RPMI8226 (cell line): ENCODE measurements at places on chromosomes 1 and 21.
A peak's percentile ranks its signal among the peaks of the same experiment; 100 is the strongest.

- no peak for DNase-seq
These were observed 234.8 kb upstream of the FMN2 start for GRCh38 chr1:239856924-239857323.

GRCh38 chr1:101250222-101250621 lies 13.4 kb downstream of the S1PR1 start:
- DNase-seq = no peak

DNA sequence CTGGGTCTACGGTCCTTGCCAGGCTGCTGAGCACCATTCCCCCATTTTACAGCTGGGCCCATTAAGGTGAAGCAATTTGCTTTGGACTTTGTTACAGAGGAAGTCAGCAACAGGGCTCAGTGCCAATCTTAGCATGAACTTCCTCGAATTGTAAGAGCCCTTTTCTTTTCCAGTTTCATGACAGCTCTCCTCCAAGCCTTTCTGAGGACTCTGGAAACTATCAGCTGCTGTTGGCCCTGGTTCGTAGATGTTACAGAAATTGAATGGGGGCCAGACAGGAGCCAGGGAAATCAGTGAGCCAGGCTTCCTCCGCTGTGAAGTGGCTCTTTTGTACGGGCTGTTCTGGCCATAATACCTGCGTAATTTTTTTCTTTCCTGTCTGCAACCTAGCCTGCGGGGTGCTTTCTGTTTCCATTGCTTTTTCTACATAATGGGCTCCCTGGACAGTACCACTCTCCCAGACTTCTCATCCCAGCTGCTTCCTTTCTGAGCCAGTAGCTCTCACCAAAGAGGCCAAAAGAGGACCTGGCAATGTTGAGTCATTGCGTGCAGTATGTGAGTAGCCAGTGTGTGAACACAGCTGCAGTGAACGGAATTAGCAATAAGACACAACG lies 386.3 kb downstream of the DISC1 start:
- DNase-seq = peak; percentile 51

- peak; percentile 21 for DNase-seq
These were observed 569 bp downstream of the FALEC start for GRCh38 chr1:150516050-150516591.

DNA sequence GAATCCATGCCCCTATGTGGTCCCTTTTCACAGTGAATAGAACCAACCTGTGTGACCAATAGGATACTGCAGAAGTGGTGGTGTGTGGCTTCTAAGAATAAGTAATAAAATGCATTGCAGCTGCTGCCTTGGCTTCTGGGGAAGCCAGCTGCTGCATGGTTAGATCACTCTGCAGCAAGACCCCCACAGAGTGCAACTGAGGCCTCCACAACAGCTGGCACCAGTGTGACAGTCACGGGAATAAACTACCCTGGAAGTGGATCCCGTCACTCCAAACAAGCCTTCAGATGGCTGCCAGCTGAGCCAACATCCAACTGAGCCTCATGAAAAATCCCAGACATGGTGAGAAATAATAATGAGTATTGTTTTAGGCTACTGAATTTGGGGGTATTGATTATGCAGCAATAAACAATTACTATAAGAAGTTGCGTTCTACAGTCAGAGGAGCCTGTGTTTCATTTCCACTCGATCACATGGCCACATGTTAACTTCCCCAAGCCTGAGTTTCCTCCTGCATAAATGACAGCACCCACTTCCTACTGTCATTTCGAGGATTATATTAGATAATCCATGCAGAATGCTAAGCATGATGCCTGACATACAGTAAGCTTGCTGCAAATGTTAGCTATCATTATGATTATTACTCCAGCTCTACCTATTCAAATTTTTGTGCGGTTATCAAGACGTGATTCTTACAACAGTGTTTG lies 20.8 kb upstream of the COG2 start:
- DNase-seq = no peak

- no peak for DNase-seq
These were observed 9.7 kb downstream of the CNTN2 start for GRCh38 chr1:205052690-205053089.

DNA sequence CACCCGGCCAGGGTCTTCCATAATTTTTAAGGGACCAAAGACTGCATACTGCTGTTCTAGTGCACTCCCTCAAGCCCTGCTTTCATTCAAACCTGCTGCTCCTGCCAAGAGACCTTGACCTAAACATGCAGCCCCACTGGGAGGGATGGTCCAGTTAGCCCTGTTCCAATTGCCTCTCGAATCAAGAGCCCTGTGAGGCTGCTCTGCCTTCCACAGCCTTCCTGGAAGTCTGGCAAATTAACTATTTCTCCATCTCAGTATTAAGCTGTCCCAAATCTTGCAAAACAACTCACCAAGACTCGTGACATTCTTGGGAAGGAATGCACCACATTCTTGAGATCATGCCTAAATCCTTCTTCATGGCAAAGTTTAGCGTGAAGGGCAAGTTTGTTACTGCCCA lies 231.3 kb downstream of the C1orf94 start:
- DNase-seq = no peak

- DNase-seq = peak; percentile 92
These were observed 100.4 kb downstream of the PSMG1 start for GRCh38 chr21:39082656-39083376.

GRCh38 chr1:150176593-150176992 lies 26.9 kb downstream of the PLEKHO1 start:
- DNase-seq = no peak

DNA sequence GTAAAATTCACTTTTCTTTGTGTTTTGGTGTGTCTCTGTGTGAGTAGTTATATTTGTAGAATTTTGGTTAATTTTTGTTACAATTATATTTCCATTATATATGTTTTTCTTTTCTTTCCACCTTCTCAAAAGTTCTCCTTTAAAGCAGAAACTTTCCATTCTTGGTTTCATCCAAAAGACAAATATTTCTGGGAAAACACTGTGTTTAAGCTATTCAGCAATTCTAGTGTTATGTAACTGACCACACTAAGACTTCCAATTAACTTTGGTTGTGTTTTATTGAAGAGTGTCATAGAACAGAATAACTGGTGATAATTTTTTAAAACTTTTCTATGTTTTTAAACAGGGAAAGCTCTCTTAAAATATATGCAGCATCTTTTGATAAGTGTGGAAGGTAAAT lies 13.6 kb upstream of the RGL1 start:
- no peak for DNase-seq

GRCh38 chr1:5731110-5731423 lies 261.2 kb downstream of the NPHP4 start:
- DNase-seq = no peak

- DNase-seq = no peak
These were observed 404.2 kb downstream of the PLPP3 start for GRCh38 chr1:56175211-56175610.

DNA sequence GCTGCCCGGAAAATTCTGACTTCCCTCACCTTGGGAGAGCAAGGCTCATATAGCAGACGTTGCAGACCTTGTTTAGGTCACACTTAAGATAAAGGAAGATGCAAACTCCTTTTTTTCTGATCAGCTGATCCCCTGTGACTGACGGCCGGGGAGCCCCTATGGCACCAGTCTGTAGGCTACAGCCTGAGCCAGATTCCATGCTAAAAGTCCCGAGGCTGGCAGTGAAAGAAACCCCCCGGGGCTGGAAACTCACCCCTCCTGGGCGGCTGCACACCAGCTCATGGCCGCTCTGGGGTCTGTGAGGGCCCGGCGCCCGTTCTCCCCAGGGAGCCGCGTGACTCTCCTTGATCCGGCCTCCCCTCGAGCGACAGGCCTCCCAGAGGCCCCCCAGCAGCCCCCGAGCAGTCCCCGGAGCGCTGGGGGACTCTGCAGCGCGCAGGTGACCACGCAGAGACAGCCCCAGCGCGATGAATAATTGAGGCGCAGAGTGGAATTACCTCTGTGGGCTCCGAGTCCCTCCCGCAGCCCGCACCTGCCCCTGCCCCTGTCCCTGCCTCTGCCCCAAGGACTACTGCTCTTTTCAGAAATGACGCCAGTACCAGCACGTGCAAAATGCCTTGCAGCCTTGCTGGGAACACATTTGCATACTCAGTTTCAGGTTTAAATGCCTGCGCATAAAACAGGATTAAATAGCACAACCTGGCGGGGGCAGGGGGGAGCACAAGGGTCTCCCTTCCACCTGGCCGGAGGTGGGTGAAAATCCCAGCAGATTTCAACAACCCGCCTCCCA lies 62.6 kb upstream of the CLDN14 start:
- DNase-seq = peak; percentile 76

DNA sequence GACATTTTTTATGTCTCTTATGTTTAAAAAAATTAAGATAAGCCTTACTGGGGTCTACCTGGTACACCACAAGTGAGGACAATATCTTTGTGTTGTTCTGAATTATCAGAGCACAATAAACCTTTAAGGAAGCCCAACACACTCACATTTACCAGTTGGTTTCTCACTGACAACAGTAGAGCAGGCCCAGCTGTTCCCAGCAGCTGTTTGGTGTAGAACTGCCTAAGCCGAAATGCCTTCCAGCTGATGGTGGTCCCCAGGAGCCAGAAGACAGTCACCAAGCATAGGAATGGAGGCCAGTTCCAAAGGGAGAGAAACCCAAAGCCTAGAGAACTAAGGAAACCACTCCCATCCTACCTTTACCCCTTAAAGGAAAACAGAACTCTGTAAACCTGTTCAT lies 428.6 kb upstream of the CAMK1G start:
- no peak for DNase-seq

- no peak for DNase-seq
These were observed 121.1 kb upstream of the RAVER2 start for GRCh38 chr1:64623750-64624191.

- DNase-seq = no peak
These were observed 106.2 kb upstream of the DPT start for GRCh38 chr1:168835176-168835575.

DNA sequence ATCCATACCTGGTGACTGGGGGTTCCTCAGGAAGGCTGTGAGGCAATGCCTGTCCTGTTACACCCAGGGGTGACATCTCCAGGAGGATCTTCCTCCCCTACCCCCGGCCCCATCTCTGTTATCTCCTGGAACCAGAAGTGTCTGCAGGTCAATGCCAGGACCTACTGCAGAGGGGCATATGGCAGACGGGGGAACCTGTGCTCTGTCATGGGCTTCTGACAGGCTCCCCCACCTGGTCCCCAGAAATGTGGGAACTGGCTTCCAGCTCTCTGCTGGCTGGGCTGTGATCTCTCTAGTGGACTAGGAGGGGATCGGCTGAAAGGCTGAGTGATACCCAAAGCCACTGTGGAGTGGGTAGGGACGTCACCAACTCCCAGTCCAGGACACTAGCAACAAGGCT lies 21.0 kb downstream of the KCND3 start:
- DNase-seq = no peak

- no peak for DNase-seq
These were observed 323.5 kb downstream of the SIPA1L2 start for GRCh38 chr1:232306269-232306961.

- no peak for DNase-seq
These were observed 868.0 kb downstream of the USP25 start for GRCh38 chr21:16597753-16598152.

DNA sequence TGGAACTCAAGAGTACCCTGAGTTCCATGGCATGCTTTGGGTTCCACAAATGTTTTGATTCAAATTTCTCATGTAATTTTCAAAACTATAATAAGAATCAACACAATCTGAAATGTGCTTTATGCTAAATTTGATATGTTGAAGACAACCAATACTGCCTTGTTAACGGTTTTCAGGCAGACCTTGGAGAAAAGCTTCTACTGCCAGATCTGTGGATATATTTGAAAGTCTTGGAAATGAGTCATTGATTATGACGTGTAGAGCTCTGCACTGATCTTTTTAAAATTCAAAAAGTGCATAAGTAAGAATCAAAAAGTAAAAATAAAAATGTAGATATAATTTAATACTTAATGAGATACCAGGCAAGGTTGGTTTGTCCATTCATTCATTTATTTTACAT lies 74.0 kb upstream of the TNR start:
- DNase-seq = no peak

DNA sequence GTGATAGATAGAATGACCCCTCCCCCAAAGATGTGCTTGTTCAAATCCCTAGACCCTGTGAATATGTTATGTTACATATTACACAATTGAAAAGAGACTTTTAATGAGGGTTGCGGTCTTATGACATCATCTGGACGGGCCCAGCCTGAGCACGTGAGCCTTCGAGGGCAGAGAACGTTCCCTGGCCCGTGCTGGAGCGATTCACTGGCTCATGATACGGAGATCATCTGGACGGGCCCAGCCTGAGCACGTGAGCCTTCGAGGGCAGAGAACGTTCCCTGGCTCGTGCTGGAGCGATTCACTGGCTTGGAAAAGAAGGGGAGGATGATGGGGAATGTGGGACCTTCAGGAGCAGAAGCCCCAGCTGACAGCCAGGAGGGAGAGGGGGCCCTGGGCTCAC lies 34.4 kb upstream of the COL18A1 start:
- no peak for DNase-seq

GRCh38 chr1:88708011-88708410 lies 23.9 kb downstream of the PKN2 start:
- no peak for DNase-seq

- no peak for DNase-seq
These were observed 101.3 kb upstream of the KCNE2 start for GRCh38 chr21:34262469-34262845.

DNA sequence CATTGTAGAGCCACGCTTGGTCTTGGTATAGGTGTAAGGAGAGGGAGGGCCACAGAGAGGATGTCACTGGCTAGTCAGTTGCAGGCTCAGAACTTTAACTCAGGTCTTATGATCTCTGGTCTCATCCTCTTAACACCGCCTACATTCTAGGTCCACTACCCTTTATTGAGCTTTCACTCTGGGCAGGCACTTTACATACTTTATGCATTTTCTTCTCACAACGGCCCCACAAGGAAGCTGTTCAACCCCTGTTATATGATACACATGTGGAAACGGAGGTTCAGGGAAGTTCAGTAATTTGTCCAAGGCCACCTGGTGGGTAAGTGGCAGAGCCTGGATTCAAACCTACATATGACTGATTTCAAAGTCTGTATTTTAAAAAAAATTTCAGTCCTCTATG lies 25.3 kb upstream of the RCAN3 start:
- no peak for DNase-seq

- no peak for DNase-seq
These were observed 19.7 kb downstream of the PRDX6 start for GRCh38 chr1:173496757-173497320.

DNA sequence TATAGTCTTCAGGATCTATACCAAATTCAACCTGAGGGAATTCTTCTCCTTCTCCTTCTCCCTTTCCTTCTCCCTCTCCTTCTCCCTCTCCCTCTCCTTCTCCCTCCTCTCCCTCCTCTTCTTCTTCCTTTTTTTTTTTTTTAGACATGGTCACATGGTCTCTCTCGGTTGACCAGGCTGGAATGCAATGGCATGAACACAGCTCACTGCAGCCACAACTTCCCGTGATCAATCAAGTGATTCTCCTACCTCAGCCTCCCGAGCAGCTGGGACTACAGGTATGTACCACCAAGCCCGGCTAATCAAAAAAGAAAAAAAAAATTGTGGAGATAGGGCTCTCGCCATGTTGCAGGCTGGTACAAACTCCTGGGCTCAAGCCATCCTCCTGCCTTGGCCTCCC lies 51.5 kb downstream of the DNAI4 start:
- DNase-seq = no peak
